ENCODE measurements at places on chromosomes 16 and 17.
A peak's percentile ranks its signal among the peaks of the same experiment; 100 is the strongest.

DNA sequence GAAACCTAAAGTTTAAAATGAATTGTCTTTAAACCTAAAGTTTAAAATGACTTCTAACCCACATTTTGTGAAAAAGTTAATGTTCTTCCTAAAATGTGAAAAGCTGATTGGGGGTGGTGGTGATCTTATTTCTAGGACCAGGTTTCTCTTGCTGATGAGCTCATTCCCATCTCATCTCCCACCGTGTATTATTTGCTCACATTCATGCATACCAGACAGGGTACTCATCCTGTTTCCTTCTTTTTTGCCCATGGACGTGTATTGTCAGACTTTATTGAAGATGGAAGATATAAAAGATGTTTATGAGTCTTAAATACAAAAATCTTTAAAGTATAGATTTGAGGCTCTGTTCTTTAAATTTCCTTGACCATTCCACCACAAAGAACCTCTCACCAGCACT, 70.1 kb upstream of the MPHOSPH6 start:
- no peak for DNase-seq

DNA sequence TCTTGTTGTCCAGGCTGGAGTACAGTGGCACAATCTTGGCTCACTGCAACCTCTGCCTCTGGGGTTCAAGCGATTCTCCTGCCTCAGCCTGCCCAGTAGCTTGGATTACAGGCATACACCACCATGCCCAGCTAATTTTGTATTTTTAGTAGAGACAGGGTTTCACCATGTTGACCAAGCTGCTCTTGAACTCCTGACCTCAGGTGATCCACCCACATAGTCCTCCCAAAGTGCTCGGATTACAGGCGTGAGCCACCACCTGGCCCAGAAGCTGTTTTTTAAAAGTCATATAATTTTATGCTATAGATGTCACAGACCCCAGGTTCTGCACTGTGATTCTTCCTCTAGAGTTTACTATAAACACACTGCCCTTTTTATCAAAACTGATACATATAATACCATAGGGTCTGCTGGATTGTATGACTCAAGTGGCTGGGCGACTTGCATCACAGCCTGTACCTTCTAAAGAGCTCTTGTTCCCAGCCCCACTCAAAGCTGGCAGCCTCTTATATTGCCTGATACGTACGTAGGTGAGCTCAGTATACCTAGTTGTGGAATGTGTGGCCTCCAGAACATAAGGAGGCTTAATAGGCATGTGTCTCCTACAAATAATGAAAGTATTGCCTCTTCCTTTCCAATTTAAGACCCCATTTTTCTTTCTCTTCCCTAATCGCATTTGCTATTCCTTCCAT, 295.8 kb downstream of the ZFHX3 start:
- DNase-seq, result no peak

DNA sequence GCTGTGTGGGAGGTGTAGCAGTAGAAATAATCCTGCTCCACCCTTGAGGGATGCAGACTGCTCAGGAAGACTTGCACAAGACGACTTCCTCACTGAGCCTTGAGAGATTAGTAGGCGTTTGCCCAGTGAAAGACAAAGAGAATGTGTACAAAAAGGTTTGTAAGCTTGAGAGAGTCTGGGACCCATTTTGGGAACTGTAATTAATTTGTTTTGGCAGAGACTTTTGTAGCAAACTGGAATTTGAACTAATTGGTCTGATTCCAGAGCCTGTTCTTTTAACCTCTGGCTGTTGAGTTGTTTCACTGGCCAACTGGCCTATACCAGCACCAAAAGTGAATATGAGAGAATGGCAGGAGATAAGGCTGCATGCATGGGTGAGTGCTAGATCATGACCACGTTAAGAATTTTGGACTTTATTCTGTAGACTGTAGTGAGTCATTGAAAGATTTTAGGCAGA, 75.5 kb downstream of the AATF start:
- DNase-seq, result peak; percentile 68

- DNase-seq, result no peak
Measured at GRCh38 chr17:59124665-59125064, 18.0 kb upstream of the TRIM37 start.

DNA sequence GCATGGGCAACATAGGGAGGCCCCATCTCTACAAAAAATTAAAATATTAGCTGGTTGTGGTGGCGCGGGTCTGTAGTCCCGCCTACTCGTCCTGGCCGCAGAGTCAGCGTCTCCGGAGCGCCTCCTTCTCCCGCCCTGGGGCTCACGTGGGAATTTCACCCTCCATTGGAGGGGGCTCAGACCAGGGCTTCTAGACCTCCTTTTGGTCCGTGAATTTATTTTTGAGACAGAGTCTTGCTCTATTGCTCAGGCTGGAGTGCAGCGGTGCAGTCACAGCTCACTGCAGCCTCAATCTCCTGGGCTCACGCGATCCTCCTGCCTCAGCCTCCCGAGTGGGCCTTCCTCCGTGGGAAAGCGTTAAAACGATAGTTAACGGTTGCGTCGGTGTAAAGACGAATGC, 394 bp upstream of the NME4 start:
- peak; percentile 80 for DNase-seq

DNA sequence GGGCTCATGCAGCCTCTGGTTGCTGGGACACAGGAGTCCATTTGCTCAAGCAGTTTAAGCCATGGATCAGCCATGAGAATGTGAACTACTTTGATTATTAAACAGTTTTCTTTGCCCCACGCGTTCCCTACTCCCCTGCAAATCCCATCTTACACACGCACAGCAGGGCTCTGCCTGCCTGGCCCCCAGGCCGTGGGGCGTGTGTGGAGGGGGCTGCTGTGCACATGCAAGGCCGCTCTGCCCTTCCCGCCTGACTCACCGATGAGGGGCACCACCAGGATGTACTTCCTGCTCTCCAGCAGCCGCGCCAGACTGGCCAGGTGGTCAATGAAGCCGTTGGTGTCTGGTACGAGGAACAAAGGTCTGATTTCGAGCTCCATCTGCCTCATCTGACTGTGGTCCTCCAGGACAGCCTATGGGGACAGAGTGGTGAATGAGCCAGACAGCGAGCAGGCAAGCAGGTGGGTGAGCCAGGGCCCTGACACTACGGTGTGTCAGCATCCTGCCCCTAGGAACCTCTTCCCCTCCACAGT, 13.7 kb downstream of the HIC1 start:
- no peak for DNase-seq

DNA sequence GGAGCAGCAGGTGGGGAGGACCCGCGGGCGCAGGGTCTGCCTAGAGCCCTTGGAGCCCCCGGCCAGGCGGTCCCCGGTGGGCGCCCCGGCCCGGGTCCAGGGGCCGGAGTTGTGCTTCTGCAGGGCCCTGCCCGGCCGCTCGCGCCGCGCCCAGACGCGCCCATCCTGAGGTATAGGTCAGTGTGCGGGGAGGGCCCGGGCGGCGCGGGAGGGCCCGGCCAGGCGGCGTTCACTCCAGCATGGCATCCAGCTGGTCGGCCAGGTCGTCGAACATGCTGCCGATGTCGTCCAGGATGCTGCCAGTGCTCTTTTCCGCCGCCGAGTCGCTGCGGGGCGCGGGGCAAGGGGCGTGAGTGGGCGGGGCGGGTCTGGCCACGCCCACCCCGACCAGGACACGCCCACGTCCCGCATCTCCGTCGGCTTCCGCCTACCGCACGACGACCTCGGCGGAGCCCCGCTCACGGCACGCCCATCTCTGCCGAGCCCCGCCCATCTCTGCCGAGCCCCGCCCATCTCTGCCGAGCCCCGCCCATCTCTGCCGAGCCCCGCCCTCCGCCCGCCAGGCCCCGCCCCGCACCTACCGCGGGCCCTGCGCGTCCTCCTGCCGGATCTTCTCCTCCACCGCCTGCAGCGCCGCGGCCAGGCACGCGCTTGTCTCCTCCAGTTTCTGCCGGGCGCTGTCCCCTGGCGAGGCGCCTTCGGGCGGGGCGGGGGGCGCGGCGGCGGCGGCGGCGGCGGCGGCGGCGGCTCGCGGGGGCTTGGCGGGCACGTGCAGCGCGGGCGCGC, 17.9 kb downstream of the CASKIN1 start:
- DNase-seq, result no peak

- no peak for DNase-seq
Measured at GRCh38 chr17:7582396-7583252, 1.0 kb upstream of the MPDU1 start.

DNA sequence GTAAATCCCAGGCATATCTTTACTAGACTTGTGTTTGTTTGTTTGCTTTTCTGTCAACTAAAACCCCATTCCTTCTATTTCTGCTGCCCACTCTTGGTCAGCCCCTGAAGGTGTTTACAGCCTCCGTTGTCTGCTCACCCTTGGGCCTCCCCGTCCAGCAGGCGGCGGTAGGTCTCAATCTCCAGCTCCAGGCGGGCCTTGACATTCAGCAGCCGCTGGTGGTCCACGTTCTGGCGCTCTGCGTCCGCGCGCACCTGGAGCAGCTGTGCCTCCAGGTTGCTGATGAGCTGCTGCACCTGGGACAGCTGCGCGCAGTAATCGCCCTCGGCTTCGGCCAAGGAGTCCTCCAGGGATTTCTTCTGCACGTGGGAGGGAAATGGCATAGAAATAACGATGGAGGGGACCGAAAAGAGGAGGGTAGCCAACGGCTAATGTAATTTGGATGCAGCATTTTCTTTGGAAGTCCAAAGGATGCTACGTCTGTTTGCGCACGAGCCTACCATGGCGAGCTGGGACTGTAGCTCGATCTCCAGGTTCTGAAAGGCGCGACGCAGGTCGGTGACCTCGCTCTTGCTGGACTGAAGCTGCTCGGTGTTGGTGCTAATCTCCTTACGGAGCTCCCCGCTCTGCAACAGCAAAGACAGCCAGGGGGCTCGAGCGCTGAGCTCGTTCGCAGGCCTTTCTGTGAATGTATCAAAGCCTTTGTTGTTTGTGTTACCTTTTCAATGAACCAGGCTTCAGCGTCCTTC, 3.9 kb downstream of the KRT12 start:
- no peak for DNase-seq

DNA sequence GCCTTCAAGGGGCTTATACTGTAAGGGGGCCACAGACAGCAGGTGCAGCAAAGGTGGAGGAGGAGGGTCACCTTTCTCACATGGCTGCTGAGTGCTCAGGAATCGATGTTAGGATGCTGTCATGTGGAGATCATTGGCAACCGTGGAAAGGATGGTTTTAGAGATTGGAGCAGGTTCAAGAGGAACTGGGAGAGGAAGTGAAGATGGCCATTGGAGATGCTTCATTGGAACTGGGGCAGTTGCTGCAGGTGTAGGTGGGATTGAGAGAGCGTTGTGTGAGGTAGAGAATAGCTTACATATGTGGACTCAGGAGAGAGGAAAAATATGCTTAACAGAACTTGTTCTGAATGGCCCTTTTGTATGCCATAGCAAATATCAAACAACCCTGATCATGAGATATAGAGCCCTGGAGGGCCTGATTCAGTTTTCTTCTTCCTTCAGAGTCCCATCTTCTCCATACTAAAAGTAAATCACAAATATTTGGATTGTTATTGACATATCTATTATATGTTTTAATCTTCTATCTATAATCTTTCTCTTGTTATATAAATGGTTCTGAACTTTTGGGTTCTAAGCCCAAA, 40.8 kb downstream of the LDHD start:
- DNase-seq, result no peak

GRCh38 chr16:8849411-8850011, 19.3 kb downstream of the CARHSP1 start:
- DNase-seq, result no peak

DNA sequence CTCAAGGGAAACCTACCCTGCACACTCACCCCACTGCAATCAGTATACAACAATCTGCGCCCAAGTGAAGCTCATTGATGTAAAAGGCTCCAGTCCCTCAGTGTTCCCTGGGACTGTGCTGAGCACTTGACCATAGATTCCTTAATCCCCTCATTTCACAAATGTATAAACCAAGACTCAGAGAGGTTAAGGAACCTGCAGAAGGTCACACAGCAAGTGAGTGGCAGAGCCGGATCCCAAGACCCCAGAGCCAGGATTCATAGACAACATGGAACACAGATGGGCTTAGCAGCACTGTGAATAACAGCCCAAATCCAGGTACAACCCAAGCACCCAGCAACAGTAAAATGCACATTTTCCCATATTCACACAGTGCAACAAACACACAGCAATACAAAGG, 225.7 kb downstream of the C16orf78 start:
- DNase-seq, result no peak

GRCh38 chr16:27217256-27217655, 13.9 kb downstream of the KDM8 start:
- no peak for DNase-seq

DNA sequence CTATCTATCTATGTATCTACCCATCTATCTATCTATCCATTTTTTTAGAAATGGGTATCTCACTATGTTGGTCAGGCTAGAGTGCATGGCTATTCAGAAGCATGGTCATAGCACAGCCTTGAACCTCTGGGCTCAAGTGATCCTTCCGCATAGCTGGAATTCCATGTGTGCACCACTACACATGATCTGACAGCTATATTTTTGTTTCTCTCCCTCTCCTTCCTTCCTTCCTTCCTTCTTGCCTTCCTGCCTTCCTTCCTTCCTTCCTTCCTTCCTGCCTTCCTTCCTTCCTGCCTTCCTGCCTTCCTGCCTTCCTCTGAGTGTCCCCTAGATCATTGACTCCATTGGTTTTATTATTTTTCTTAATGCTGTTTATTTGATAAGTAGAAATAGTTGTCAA, 108.1 kb downstream of the HS3ST4 start:
- DNase-seq, result no peak

- no peak for DNase-seq
Measured at GRCh38 chr17:6546069-6546718, 10.2 kb downstream of the PITPNM3 start.

DNA sequence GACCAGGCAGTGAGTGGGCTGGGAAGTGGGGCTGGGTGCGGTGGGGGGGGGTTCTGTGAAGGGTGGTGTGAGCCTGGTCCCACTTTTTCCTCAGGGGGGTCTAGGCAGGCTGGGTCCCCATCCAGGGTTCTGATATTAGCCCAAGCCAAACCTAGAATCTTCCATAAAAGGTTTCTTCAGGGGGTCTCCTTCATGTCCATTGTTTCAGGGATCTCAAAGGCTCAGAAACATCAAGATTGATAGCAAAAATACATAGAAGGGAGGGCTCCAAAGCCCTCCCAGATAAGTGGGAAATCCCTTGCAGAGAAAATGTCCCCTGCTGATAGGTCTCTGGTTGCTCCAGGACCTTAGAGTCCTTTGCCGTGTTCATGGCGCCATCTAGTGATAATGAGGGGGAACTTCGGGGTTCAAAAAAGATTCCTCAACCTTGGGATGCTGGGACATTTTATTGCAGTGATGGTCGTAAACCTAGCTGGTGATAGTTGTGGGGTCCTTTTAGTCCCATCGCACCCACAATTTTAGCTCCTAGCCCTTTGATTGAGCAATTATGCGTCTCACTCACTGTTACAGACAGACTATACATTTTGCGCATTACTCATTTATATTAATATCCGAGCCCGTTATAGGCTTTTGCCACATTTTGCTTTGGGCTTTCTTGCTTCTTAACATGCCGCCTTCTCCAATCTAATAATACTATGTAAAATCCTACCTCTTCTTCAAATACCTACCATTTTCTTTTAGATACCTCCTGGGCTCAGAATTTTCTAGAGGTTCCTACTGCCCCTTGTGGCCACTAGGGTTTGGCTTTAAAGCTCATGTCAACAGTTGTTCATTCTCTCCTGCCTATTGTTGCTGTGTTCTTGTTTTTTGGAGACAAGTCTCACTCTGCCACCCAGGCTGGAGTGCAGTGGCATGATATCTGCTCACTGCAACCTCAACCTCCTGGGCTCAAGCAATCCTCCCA, 35.1 kb downstream of the IGF2BP1 start:
- DNase-seq, result peak; percentile 70
